Hindlimb muscle (tissue), 1 donor: ENCODE measurements at places on chromosomes 6 and 20. TPM values are rescaled to one million over a fixed set of nuclear protein-coding genes. Genes with fewer than 3 reads are reported as not detected.

The BPIFB4 gene
- 0.23 TPM for polyA plus RNA-seq

The ZSCAN23 gene
- polyA plus RNA-seq, result 6.7 TPM

The OR2J3 gene
- not detected for polyA plus RNA-seq

DNA sequence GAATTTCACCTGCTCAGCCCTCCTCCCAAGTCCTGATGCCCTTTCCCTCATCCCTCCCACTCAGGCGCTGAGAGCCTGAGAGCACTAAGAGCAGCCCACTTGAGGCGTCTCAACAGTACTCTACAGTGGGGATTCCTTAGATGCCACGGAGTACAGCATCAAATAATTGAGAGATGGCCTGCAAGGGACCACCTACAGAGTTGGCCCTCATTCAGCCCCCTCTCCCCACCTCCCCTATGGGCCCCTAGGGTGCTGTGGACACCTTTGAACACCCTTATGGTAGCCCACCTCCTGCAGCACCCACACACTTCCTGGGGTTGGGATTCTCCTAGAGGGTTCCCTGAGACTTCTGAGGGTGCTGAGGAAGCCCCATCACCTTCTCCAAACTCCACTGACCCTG is 37.1 kb upstream of the SIRPG start:
- DNase-seq, result no peak

DNA sequence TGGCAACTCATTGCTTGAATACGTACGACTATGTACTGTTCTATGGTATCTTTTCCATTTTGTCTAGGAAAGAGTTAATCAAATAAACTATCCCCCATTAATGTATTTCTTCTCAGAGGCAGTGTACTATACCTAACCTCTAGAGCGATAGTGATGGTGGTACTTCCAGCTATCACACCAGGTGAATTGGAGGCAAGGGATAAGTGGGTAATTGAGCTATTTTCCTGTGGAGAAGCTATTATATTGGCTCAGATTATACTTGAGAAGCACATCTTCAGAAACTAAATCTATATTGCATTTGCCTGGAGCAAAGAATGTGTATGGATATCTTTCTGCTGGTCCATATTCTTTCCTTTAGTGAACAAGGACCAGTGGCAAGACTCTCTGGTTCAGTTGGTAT is 430.7 kb upstream of the KHDRBS2 start:
- no peak for DNase-seq

The MICB gene
- 0.85 TPM for polyA plus RNA-seq

DNA sequence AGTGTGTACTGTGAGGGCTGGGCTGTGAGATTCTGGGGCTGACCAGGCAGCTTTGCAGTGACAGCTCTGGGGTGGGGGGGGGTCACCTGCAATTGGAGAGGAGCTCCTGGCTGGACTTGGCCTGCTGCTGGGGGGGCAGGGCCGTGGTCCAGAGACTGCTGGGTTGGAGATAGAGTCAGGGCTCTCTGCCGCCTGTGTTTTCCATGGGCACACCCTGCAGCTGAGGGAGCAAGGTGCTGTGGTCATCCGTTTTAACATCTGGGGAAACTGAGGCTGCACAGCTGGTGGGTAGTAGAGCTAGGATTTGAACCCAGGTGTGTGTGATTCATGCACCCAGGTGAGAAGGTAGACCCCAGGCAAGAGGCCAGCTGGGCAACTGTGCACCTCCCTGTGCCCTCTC is 7.3 kb downstream of the DLGAP4 start:
- DNase-seq, result no peak

The APOBEC2 gene
- polyA plus RNA-seq, result 433 TPM

The ANKRD66 gene
- 0.61 TPM for polyA plus RNA-seq

DNA sequence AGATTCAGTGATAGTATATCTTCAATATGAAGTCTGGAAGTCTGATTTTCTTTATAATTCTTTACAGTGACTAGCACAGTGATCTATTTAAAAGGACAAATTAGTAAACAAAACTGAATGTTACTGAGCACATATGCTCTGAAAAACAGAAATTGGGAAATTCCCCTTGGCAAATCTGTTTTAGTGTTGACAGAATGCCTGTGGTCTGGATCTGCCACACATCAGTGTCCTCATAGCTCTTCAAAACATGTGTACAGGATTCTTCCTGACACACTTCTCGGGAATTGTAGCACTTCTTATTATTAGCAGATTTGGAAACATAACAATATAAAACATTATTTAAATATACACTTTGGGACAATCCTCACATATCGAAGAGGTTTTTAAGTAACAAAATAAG is 354.3 kb downstream of the COL12A1 start:
- DNase-seq, result no peak

The SLC17A9 gene
- polyA plus RNA-seq, result 1.7 TPM

DNA sequence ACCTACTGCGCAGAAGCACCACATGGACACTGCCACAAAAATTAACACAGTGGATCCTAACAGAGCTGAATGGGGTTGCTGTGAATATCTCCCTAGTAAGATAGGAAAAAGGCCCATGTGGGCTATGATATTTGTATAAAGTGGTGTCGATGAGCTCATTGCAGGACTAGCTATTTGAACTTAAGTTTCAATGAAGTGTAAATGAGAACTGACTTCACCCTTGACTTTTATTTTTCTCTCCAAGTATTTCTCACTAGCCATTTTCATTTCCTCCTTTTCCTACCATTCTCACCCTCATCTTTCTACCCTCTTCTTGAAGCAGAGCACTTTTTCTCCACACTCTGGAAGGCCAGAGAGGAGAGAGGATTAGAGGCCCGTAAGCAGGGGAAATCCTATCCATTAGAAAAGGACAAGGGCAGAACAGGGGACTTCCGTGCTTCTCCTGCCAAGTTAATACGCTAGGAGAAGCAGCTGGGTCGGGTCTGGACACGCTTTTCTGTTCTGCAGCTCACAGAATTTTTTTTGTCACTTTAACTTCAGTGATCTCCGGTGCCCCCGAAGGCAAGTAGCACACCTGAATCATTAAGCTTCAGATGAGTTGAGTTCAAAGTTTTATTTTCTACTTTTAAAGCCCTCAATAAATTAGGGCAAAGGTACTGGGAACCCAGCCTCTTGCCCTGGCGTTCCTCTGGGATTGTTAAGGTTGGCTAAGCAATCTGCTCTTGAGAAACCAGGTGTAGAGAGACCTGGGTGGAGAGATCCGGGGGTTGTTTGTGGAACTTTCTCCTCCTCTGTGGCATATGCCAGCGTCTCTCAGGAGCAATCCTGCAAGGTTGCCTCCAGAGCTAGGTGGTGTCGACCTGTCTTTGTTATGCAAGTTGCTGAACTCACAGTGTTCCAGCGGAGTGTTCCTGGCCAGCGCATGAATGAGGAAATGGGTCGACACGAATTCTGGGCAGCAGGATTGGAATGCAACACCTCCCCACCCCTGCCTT is 56.2 kb upstream of the ARID1B start:
- peak; percentile 50 for DNase-seq

The DDR1 gene
- 86.4 TPM for polyA plus RNA-seq

- no peak for DNase-seq
Observed at GRCh38 chr6:119436583-119436982, 87.0 kb upstream of the MAN1A1 start.

- no peak for DNase-seq
Observed at GRCh38 chr6:158290659-158291058, 21.6 kb upstream of the TULP4 start.

DNA sequence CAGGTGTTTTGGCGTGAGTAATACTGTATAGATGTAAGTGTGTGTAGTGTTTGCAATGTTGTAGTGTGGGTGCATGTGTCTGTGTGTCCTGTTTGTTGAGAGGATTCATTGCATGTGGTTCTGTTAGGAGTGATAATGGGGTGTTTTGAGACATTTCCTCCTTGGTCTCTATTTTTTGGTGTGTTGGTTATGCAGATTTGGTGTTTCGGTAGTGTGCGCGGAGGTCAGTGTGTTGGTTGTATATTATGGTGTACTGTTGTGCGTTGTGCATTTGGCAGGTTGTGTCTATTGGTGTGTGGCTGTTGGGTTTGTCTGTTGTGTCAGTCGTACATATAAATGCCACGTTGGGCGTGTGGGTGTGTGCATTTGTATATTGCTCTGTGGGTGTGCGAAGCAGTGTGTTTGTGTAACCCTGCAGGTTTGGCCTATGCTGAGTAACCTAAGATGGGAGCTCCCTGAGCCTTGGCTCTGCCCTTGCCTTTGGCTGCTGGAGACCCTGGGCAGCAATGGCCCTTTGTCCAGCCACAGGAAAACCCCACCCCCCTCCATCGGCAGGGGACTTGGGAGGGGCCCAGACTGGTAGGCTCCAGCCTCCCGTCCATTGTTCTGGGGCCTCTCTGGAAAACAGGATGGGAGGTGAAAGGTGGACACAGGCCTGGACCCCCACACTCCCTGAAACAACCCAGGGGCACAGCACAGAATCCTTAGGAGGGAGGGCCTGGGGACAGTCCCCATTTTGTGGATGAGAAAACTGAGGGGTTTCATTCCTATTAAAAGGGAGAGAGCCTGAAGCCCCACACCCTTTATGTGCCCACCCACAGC is 10.3 kb upstream of the ID1 start:
- DNase-seq, result no peak

The SFT2D1 gene
- polyA plus RNA-seq, result 36.0 TPM

GRCh38 chr6:147999001-147999540 is 343.6 kb upstream of the SASH1 start:
- DNase-seq, result no peak

- no peak for DNase-seq
Observed at GRCh38 chr6:14366872-14367271, 249.3 kb downstream of the CD83 start.

- peak; percentile 30 for DNase-seq
Observed at GRCh38 chr20:24991897-24992486, 559 bp downstream of the APMAP start.

The DNAH8 gene
- 0.49 TPM for polyA plus RNA-seq

The PRL gene
- 0.67 TPM for polyA plus RNA-seq

The BPI gene
- polyA plus RNA-seq, result 0.52 TPM

The OXT gene
- polyA plus RNA-seq, result 0.50 TPM

DNA sequence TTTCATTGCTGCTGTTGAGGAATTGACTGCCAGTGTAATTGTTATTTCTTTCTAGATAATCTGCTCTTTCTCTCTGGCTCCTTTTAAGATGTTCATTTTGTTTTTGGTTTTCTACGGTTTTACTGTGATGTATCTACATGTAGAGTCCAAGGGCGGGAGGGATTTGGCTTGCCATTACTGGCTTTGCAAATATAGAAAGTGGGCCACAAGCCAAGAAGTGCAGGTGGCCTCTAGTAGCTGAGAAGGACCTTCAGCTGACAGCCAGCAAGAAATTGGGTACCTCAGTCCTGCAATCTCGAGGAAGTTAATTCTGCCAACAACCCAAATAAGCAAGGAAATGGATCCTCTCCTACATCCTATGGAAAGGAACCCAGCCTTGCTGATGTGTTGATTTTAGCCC is 42.8 kb upstream of the GLP1R start:
- DNase-seq, result no peak

GRCh38 chr6:49003348-49003747 is 459.7 kb downstream of the MMUT start:
- no peak for DNase-seq

GRCh38 chr6:128482642-128483041 is 37.8 kb downstream of the PTPRK start:
- DNase-seq, result no peak

GRCh38 chr6:65161661-65162060 is 545.4 kb downstream of the EYS start:
- peak; percentile 26 for DNase-seq

DNA sequence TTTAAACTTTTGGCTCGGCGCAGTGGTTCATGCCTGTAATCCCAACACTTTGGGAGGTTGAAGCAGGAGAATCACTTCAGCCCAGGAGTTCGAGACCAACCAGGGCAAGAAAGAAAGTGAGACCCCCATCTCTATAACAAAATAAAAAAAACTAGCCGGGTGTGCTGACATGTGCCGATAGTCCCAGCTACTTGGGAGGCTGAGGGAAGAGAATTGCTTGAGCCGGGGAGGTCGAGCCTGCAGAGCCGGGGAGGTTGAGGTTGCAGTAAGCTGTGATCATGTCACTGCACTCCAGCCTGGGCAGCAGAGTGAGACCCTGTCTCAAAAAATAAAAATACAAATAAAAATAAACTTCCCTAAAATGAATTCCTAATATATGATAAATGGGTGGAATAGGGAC is 50.4 kb downstream of the ZMYND8 start:
- DNase-seq, result no peak

The CCN6 gene
- 0.28 TPM for polyA plus RNA-seq

DNA sequence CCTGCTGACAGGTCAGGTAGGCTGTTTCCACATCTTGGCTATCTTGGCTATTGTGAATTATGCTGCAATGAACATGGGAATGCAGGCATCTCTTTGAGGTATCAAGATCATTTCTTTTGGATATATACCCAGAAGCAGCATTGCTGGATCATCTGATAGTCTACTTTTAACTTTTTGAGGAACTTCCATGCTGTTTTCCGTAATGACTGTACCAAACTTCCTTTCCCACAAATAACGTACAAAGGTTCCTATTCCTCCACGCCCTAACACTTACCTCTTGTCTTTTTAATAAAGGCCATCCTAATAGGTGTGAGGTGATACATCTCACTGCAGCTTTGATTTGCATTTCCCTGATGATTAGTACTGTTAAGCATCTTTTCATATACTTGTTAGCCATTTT is 338.7 kb upstream of the RUNX2 start:
- no peak for DNase-seq

The MLN gene
- polyA plus RNA-seq, result not detected

GRCh38 chr6:86448398-86448797 is 488.9 kb upstream of the HTR1E start:
- no peak for DNase-seq

- no peak for DNase-seq
Observed at GRCh38 chr6:107660839-107661238, 163.3 kb downstream of the SCML4 start.

GRCh38 chr6:18185624-18186023 is 30.4 kb downstream of the KDM1B start:
- DNase-seq, result no peak
